Lung microvascular endothelial cell (primary cell): ENCODE measurements at places on chromosomes 4 and X. TPM values are rescaled to one million over a fixed set of nuclear protein-coding genes. Genes with fewer than 3 reads are reported as not detected.

GRCh38 chr4:99507762-99508161 lies 3.1 kb upstream of the C4orf17 start:
- DNase-seq, result peak; percentile 28

GRCh38 chrX:154485150-154486051 lies 1.0 kb downstream of the UBL4A start:
- no peak for DNase-seq

DNA sequence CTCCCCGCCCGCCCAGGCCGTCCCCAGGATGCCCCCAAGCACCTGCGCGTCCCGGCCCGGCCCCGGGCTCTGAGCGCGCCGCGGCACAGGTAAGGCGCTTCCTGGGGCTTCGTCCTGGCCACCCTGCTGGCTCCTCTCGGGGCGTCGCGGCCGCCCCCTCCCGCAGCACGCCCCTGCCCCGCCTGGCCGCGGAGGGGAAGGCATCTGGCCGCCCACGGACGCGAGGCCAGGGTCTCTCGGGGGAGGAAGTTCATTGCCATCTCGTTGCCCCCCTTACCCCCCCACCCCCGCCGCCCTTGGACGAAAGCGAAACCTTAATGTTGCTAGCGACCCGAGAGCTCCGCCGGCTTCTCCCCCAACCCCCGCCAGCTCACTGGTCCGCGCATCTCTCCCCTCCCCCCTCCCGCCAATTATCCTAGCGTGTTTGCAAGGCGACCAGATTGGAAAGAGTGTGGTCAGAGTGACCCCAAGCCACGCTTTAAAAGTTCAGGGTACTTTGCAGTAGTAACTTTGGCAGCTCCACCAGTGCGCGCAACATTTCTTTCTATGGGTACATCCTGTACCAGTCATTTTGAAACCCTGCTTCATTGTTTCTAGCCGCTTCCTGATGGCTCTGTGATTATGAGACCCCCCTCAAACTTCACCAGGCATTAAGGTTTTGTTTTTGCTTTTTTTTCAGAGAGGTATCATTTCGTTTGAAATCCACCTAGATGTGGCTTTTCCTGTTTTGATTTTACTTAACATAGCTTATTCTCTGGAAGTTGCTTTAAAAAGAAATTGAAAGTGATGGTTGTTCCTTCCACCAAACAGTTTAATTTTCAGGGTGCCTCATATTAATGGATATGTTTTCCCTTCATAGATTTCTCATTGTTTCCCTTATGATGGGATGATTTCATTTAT lies 626 bp downstream of the TBC1D1 start:
- DNase-seq, result no peak

DNA sequence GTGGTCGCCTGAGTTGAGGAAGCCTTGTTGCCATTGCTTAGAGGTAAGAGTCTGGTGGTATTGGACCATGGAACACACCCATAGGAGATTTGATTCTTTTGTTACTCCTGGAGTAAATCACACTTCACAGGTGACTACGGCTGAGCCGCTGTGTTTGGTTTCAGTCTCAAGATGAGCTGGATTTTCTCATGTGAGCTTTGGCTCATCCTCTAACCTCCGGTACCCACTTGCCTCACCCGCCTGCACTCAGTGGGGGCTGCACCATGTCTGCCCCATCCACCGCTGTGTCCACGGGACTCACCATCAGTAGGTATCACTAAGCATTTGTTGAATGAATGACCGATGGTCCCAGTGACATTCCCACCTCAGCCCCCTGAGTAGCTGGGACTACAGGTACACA lies 52.7 kb downstream of the HTT-AS start:
- no peak for DNase-seq

Gene SHOX
- not detected in 2 replicates for total RNA-seq

Gene NUDT11
- total RNA-seq, result 0.60 and 1.5 TPM in 2 replicates

GRCh38 chr4:173745765-173746164 lies 215.7 kb upstream of the HAND2 start:
- DNase-seq, result no peak
